ENCODE measurements at places on chromosomes 11 and 22.

DNA sequence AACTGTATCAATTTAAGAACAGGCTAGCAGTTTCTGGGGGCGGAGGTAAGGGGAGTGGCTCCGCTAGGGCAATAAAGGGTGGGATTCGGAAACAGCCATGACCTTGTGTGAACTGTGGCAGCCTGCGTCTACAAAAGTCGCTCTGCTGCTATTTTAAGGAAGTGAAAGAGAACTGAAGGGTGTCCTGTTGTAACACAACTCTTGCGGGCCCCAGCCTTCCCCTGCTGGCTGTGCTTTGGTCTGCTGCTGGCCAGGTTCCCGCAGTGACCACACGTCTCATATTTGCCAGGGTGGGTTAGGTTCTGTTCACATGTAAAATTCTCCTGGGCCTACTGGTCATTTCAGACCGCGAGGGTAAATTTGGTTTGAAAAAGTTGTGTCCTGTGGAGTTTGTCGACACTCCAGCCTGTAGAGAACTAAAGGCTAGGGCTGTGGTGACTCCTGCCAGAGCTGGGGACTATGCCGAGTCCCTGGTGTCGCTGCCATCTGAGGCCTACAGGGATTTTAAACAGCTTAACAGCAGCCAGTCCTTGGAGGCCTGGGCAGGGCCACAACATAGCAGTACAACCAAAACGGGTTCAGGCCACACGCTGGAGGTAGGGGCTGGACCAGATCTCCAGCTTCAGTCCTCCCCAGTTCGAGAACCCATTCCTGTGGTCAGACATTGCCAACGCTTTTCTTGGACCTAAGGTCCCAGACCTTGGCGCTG, 1.1 kb upstream of the PPFIBP2 start:
- peak; percentile 79 for DNase-seq

- DNase-seq = no peak
Measured at GRCh38 chr11:80621871-80622270, 1181.0 kb upstream of the TENM4 start.

DNA sequence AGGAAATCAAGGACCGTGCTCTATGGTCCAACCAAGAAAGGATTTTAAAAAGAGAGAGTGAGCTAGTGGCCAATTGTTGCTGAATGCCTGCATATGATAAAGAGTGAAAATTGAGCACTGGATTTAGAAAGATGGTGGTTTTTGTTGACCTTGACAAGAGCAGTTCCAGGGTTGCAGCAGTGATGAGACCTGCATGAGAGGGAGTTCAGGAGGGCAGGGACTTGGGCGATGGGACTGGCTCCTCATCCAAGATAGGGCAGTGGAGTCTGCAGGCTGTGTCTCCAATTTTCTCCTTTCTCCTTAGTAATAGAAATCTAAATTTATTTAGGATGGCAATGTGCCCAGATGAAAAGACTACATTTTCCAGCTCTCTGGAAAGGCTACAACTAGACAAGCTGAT, 94.0 kb upstream of the B3GAT1 start:
- DNase-seq = no peak

- no peak for DNase-seq
Measured at GRCh38 chr11:10407055-10407454, 48.0 kb upstream of the AMPD3 start.

GRCh38 chr22:45238957-45239680, 1.6 kb downstream of the KIAA0930 start:
- DNase-seq = peak; percentile 59

GRCh38 chr11:33636104-33636503, 64.5 kb downstream of the C11orf91 start:
- peak; percentile 9 for DNase-seq

DNA sequence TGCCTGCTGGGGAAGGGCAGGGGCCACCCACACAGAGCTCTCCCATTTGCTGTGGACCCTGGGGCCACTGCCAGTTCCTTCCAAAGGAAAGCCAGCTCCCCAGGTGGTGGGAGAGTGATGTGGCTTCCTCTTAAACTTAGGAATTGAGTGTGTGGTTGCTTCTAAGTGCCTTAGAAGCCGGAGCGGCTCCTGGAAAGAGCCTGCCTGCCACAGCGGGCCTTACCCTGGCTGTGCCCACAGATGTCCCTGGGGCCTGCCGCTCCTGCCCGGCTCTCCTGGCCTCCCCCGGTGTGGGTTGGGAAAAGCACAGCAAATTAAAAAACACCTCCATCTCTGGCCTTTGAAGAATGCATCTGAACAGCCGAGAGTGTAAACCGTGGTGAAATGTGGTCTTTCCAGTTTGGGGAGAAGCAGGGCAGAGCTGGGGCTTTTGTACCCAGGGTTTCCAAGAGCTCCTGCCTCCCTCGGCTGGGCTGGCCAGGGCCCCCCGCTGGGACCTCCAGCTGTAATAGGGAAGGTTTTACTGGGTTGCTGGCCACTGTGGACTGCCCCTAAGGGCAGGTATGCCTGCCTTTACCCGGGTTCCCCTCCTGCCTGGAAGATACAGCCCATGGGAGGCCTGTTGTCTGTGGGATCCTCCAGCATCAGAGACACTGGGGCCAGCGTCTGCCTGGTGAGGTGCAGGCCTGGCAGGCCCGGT, 30.2 kb downstream of the LRP5 start:
- DNase-seq = no peak

- DNase-seq = no peak
Measured at GRCh38 chr11:32032478-32032877, 58.4 kb upstream of the RCN1 start.

DNA sequence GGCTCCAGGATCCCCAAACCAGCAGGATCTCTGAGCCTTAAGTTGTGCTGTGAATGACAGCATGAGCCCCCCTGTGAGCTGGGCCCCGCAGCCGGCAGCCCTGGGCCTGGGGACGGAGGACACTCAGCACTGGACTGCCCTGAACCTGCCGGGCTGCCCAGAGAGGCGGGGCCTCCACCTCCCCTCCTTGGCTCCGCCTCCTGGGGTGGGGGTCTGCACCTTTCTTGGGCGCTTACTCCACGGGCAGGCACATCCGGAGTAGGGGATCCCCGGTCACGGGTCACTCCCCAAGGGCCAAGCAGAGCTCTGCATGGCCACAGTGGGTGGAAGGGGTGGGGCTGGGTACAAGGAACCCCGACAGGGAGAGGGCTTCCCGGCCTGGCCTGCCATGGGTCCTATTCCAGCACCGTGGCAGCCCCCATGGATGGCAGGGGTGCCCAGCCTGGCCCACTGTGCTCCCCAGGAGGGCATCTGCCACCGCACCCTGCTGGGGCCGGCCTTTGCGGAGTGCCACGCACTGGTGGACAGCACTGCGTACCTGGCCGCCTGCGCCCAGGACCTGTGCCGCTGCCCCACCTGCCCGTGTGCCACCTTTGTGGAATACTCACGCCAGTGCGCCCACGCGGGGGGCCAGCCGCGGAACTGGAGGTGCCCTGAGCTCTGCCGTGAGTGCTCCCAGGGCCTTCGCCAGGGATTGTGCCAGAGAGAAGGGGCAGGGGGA, 5.4 kb downstream of the MUC5B start:
- DNase-seq = no peak

DNA sequence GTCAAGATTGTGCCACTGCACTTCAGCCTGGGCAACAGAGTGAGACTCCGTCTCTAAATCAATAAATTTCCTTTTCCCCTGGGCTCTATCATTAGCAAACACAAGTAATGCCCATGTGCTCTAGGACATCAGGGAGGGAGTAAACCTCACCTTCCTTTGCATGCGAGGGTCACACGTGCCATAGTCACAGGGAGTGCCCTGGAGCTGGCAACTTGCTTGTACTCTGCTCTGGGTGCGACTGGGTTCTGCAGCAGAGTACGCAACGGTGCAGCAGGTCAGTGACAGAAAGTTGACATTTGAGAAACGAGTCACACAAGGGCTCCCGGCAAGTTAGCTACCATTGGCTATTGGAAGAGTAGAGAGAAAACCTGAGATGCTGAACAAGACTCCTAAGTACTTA, 32.6 kb upstream of the CHKA start:
- DNase-seq = no peak

- DNase-seq = no peak
Measured at GRCh38 chr22:27919942-27920755, 1.1 kb upstream of the PITPNB start.

DNA sequence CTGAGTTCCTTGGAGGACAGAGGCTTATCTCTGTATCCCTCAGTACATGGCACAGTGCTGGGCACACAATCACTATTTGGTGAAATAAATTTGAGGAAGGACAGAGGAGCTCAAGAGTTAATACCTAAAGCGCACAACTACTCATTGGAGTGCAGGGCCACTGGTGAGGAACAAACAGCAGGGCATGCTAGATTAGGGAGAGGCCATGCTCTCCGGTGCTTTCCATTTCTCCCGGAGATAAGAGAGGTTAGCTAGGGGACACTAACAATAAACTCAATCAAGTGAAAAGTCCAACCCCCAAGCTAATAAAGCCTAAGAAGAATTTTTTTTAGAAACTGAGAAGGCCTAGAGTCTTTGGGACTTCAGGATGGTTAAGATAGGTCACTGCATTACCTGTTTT, 29.1 kb downstream of the NFRKB start:
- DNase-seq = no peak

DNA sequence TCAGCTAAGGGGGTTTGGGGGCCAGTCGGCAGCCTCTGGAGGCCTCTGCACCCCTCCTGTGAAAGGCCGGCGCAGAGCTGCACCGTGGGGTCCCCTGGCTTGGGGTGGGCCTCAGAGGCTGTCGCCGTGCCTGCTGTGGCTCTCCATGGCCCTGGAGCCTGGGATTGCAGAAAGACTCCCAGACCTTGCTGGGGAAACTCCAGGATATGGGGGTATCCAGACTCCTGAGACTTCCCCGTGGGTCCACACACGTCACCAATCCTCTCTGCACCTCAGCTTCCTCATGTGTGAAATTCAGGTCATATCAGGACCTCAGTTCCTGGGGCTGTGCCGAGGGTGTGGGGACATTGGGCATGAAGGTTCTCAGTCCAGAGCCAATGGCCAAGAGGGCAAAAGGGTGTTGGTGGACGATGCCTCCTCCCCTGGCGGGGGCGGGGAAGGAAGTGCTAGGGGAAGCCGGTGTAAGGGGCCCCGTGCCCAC, 97.1 kb downstream of the KCNQ1 start:
- DNase-seq = no peak

DNA sequence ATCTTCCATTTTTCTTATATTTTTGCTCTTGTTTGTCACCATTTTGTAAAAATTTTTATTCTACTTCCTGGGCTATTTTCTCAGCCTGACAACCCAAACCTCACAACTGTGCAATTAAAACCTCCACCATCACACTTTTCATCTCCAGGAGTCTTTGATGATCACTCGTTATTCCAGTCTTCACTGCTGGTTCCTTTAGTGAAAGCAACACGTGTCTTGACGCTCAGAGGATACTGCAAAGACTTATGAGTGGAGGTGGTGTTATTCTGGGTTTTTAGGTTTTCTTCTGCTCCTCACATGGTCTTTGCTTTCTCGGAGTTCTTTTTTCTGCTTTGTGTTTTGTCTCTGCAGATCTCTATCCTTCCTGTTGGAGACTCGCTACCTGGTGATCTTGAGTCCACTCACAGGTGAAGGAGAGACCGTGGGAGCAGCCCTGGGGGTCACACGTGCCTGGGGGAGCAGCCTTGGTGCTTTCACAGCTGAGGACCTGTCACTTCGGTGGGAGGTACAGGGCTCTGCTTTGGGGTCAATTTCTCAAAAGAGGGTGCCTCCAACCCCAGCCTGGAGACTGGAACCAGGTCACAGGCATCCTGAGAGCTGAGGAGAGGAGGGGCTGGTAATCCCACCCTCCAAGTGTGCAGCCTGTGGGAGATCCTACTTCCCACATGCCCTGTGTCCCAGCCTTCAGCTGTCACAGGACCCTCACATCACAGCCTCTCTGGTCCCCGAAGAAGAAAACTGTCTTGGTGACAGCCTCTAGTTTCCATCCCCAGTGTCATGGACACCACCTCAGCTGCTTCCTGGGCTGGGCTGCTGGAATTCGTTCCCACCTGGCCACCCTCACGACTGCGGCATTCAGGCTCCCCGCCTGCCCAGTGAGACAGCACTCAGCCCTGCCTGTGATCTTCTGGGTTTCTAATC, 11.0 kb downstream of the SULT4A1 start:
- DNase-seq = no peak

GRCh38 chr11:40797981-40798380, 661.5 kb downstream of the LRRC4C start:
- DNase-seq = no peak

DNA sequence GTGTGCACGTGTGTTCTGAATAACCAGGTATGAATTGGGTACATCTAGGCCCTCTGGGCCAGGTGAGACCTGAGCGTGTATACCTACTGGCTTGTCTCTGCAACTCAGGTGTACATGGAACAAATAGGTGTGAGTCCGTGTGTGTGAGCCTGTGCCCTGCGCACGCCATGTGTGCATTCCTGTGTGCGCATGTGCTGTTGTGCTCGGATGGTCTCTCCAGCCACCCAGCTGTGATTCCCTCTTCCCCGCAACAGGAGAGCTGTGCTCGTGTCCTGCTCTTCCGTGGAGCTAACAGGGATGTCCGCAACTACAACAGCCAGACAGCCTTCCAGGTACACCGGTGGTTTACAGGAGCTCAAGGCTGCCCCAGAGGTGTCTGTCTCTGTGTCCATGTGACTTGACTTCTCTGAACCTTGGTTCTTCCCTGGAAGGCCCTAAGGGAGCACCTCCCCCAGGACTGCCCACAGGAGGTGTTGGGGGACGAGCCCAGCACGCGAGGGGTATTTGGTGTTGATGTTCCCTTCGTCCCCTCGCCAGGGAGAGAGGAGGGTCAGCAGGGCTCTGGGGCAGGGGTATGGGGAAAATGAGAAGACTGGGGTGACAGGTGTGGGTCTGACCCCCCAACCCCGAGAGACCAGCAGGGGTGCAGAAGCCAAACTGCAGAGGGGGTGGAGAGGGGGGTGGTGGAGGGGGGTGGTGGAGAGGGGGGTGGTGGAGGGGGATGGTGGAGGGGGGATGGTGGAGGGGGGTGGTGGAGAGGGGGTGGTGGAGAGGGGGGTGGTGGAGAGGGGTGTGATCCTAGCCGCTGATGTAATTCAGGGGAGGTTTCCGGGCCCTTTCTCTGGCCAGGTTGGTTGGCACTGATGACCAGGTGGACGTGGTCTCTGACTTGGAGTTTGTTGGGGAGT, 10.7 kb downstream of the SHANK3 start:
- no peak for DNase-seq

- peak; percentile 77 for DNase-seq
Measured at GRCh38 chr22:27331526-27332281, 469.9 kb downstream of the MN1 start.

- DNase-seq = no peak
Measured at GRCh38 chr22:20173246-20173645, 22.4 kb upstream of the CCDC188 start.

GRCh38 chr11:119711476-119711875, 17.5 kb downstream of the NECTIN1 start:
- no peak for DNase-seq

DNA sequence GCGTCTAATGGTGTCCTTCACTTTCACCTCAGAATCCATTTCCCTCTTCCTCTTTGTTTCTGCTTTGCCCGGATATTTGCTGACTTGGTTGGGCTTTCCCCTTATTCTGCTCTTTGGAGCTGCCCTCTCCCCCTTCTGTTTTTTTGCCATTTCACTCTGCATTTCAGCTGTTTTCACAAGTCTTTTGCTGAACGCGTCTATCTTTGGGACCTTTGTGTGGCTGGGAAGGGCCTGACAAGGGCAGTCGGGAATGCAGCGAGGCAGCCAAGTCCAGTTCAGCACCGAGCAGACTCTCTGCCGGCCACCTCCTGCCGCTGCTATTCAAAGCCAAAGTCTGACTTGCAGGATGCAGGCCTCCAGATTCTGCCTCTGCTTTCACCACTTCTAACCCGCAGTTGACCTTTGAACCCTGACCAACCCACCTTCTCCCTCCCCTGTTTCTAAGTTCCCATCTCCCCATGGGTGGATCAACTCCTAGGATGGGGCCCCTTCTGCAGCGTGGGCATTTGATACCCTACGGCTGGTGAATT, 38.2 kb downstream of the FEZ1 start:
- DNase-seq = no peak

- peak; percentile 24 for DNase-seq
Measured at GRCh38 chr11:11976481-11977127, 31.8 kb downstream of the DKK3 start.
